ENCODE measurements at places on chromosomes 1 and 21.

DNA sequence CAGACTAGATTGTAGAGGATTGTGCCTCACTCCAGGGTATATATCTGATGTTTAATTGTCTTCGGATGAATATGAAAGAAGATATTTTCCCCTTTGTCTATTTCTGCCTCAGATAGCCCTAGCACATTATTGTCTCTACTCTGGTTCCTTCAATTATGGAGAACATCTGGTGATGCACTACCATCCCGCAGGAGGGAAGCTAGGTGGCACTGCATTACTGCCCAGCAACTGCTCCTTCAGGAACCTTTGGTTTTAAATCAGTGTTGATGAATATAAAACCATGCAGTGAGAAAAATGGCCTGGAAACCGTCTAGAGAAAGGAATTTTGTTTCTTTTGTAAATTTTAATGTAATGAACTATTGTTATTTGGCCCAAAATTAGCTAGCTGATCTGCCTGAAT, 68.5 kb downstream of the GPR88 start:
- no peak for DNase-seq

DNA sequence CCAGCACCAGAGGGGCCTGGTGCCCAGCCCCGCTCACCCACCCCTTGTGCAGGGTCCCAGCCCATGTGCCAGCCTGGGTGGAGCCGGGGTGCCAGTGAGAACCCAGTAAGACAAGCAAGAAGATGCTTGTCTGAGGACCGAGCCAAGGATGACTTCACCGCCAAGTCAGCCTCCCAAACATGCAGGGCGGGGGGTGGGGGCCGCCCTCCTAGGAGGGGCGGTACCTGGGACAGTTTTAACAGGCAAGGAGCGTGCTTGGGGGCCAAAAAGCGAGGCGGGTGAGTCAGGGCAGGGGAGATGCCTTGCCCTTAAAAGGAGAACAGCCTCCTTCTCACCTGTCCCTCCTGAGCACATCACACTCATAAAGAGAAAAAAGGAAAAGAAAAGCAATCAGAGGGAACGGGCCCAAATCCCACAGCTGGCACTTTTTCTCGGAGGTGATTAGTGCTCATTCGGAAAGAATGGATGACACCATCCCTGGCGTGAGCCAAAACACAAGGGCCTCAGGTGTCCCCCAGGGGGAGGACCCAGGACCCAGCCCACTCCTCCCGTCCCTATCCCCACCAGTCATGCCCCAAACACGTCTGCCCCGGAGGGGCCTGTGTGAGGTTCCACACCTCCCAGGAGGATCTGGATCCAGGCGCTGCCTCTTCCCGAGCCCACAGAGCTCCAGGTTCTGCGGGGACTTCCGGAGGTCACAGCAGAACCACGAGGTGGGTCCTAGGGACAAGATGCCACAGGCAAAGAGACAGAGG, 77.6 kb upstream of the IFFO2 start:
- no peak for DNase-seq

- no peak for DNase-seq
Measured at GRCh38 chr21:43643193-43643592, 16.1 kb downstream of the HSF2BP start.

DNA sequence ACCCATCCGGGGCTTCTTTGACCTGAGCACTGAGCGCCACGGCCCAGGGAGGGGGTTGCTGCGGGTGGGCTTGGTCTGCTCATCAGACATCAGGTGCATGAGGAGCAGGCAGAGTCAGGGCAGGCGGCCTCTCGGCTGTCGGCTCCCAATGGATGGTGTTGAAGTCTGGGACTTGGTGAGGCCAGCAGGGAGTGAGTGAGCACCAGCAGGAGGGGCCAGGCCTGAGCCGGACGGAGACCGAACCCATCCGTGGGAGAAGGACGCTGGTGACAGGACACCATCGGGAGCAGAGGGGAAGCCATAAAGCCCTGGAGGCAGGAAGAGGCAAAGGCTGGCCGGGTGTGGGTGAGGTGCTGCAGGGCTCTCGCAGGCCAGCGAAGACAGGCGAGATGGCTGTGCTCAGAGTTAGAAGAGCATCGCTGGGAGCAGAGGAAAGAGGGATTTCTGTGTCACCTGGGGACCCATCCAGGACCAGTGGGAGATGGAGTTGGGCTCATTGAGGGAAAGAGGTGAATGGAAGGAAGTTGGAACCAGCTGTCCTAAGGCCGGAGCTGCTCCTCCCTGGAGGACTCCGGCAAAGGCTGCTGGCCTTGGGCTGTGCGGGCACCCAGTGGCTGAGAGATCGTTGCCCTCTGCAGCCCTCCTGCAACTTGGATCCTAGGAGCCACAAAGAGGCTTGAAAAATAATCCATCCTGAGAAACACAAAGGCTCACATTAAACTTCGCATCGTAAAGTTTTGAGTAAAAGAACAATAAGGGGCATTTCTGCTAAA, 49.9 kb downstream of the PDE9A start:
- DNase-seq = no peak

DNA sequence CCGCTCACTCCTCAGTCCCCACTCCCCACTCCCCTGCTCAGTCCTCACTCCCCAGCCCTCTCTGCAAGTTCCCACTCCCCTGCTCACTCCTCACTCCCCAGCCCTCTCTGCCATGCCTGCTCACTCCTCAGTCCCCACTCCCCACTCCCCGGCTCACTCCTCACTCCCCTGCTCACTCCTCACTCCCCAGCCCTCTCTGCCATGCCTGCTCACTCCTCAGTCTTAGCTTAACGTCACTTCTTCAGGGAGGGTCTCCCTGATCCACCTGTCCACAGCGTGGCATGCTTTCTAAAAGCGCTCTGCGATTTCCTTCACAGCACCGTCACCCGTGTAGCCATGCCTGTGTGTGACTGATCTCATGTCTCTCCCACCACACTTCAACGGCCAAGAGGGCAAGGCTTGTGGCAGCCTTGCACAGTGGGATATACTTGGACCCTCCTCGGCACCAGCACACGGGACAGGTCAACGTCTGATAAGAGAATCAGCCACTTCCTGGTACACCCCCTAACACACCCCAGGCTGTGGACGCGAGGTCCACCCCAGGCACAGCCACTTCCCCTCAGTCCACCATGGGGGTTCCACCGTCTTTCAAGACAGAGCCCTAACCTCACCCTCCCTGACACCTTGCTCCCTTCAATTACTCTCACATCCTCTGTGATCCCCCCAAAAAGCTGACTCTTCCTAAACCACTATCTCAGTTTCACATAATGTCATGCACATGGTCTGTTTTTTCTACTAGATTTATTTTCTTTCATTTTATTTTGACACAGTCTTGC, 14.0 kb downstream of the PRDM15 start:
- no peak for DNase-seq

DNA sequence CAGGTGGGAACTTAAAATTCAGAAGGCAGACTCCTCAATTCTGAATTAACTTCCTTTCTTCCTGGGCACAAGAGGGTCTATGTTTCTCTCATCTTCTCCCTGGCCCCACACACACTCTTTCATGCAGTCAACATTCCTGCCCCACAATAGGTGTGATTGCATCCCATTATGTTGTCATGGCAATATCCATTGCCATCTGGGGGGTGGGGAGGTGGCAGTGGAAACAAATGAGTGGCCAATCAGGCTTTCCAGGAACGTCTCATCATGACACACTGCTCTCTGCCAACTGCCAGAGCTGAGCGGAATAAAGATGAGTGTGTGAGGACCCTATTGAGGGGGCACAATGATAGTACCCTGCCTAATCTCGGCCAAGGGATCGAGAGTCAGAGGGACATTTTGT, 80.4 kb downstream of the KCND3 start:
- DNase-seq = no peak

DNA sequence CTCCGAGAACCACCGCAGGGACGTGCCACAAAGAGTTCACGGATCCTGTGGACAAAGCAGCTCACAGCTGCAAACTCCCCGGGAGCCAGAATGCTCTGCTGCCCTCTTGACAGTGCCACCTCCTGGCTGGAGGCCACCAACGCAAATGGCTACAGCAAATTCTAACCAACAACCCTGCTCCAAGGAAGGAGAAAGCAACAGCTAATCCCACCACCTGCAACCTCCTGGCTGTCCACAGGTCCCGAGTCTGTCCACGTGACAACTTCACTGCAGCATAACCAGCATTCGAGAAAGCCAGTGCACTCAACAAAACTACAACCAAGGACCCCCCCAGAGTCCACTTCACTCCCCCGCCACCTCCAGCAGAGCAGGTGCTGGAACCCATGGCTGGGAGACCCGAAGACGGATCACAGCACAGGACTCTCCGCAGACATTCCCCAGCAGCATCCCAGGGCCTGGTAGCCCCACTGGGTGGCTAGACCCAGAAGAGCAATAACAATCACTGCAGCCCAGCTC, 17.3 kb downstream of the POFUT2 start:
- no peak for DNase-seq
